Posterior vena cava (tissue), 2 donors: ENCODE measurements at places on chromosomes 1 and 21. TPM values are rescaled to one million over a fixed set of nuclear protein-coding genes. Genes with fewer than 3 reads are reported as not detected.

DNA sequence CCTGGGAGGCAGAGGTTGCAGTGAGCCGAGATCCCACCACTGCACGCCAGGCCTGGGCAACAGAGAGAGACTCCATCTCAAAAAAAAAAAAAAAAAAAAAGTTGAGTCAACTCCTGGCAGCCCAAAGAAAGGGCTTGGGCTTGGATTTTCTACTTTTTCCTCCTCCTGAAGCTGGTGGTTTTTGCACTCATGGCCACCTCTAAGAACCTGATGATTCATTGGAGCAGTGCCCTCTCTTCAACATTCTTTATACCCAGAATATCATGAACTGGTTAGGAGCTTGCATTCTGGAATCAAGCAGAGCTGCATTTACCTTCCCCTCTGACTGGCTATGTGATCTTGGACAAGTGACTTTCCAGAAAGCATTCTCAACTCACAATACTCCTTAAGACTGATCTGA, 3.5 kb upstream of the ACTA1 start:
- no peak for DNase-seq

- no peak for DNase-seq
Measured at GRCh38 chr1:74964508-74965102, 169.6 kb upstream of the LHX8 start.

DNA sequence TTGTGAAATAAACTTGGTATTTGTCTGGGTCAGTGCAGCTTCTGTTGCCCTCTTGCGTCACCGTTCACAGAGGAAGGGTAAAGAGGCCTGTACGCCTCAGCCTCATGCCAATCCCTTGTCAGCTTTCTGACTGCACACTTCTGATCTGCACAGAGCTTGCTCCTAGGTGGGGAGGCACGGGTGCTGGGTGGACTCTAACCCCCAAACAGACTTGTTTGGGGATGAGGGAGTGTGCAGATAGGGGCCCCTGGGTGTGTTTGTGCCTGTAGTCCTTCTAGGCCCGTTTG, 803 bp upstream of the B4GALT2 start:
- no peak for DNase-seq

DNA sequence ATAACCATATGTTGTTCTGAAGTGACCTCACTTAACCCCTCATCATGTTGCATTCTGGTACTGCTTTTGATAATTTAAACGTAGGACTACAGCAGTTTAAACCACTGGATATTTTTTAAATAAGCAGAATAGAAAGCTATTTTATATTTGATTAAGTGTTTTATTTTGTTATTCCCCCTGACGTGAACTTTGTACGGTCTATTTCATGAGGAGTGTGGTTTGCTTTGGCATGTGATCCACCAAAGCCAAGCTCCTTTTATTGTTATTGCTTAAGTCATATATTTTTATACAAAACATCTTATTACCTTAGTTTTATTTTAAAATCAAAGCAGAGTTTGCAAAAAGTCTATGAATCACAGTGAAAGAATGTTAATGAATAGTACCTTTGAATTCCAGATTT, 101.4 kb upstream of the L1TD1 start:
- DNase-seq = no peak

DNA sequence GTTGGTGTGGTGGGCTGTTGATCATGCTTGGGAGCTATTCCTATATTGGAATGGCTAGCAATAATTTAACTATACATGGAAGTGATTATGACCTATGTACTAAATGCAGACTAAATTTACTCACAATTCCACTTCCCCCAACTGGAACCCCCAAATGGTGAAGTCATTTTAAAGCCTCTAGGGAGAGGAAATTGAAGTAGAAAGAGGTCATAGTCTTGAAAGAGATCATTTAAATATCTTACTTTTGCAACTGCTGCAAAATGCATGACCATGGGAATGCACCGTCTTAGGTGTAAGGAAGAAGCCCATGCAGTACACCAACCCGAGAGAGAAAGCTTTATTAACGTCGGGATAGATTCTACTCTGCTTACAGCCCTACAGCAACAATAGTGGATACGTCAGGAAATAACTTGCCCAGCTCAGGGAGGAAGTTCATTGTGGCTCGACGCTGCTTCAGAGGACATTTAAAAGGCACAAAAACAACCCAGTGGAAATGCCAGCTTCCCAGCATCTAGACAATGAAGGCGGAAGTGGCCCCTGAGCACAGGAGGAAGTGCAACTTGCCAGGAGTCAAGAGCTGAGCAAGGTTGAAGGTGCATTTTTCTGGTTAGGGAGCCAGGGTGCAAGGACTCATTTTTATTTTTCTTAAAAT, 26.5 kb downstream of the CYYR1 start:
- no peak for DNase-seq

DNA sequence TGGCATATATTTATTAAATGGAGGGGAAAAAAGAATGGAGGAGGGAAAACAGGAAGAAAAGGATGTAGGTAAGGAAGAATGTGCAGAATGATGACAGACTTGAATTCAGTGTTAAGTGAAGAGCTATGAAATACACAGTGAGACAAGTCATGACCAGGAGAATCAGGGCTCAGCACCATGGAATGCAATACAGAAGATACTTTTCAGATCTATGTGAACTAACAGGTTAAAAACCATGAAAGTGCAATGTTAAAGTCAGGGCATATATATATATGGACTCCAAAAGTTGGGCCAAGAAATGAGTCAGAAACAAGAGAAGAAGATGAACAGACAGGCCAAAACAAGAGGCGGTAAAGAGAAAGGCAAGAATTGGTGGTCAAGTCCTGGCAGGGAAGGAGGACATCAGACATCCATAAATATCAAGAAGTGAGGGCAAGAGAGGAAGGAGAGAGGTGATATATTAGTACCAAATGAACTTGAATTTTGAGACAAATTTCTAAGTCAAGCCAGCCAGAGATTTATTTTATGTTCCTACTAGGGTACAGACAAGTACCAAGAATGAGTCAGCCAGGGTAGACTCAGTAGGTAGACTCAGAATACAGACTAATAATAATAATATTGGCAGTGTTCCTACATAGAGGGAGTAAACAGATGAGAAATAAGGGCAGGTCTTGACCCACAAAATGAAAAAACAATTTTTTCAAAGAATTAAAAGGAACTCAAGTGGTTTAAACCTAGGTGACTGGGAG, 39.5 kb upstream of the MCOLN3 start:
- DNase-seq = no peak

GRCh38 chr21:41634211-41634694, 126.3 kb upstream of the TMPRSS2 start:
- DNase-seq = peak; percentile 44

Gene LCE1A
- not detected for total RNA-seq

Gene CELA3B
- 2.5 TPM for total RNA-seq
